ENCODE measurements at places on chromosomes 3 and 15.
A peak's percentile ranks its signal among the peaks of the same experiment; 100 is the strongest.

DNA sequence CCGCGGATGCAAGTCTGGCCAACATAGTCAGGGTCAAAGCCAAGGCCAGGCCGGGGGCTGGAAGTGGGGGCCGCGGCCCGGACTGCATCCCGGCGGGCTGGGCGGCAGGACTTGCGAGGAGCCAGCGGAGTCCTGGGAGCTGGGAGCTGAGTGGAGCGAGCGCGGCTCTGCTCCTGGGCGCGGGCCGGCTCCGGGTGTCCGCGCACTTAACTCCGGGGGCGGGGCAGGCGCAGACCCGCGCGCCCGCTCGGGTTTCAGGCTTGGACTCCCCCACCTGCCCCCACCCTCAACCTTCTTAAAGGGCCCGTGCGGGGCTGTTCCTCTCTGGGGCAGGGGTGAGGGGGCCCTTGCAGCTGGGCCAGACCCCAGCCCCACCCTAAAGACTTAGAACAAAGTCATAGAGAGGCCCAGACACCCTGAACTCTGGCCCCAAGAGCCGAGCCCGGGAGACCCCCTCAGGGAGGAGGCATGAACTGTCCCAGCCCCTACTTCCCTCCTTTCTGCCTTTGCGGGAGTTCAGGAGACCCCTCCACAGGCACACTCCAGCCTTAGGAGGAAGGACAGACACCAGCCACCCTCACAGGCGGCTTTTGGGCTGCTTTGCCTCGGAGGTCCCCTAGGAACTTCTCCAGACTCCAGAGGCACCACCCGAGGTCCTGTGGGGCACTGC is at the start of gene CSPG4:
TSS of gene CSPG4 (minus strand) at position 181 of the 670 bp plus-strand sequence. CDS start at position 88, 93 bp downstream.
- peak; percentile 90 for DNase-seq

- no peak for DNase-seq
These were observed 53.2 kb downstream of the ASTE1 start for GRCh38 chr3:130973406-130973805.

DNA sequence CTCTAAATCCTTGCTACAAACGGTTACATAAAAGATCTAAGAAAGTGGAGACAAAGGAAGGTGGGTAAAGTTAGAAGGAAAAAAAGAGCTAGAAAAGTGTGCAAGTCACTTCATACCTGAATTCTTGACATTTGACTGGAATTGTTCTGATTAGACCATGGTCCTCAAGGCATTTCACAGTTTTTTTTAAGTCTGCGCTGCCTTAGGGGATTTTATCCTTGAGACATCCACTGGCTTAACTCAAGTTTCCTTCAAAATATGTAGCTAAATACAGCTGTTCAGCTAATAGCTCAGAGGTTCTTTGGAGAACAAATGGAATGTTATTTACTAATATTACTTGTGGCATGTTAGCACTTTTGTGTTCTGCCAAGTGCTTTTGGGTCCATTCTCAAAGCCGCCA is 236.9 kb downstream of the TP63 start:
- no peak for DNase-seq

- DNase-seq: no peak
These were observed 148.5 kb downstream of the OTOL1 start for GRCh38 chr3:161644891-161645635.

- no peak for DNase-seq
These were observed 6.2 kb upstream of the TIMMDC1 start for GRCh38 chr3:119492128-119492527.

GRCh38 chr15:86834115-86834863 is 754.6 kb downstream of the AGBL1 start:
- DNase-seq: no peak

- DNase-seq: no peak
These were observed 1.1 kb downstream of the FBN1 start for GRCh38 chr15:48644467-48644826.

DNA sequence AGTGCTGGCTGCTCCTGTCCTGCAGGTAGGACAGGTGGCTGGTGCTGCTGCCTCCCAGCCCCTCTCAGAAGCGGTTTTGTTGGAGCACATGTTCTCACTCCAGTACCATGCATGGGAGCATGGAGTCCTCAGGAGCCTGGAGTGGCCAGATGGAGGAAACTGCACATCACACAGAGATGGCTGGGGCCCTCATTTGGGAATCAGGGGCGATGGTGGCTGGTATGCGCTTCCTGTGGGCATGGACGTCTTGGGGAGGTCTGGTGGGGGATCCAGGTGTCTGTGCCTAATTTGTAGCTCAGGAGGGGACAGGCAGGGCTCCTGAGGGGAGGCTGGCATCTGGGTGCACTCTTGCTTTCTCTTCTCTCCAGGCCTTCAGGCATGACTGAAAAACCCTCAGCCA is 168.2 kb downstream of the KLF13 start:
- no peak for DNase-seq

GRCh38 chr3:45205126-45205525 is 21.0 kb downstream of the TMEM158 start:
- DNase-seq: no peak

GRCh38 chr3:64266983-64267382 is 41.7 kb upstream of the PRICKLE2 start:
- no peak for DNase-seq

- no peak for DNase-seq
These were observed 64.8 kb downstream of the ZBTB20 start for GRCh38 chr3:115082260-115082659.

GRCh38 chr3:20141851-20142250 is 44.2 kb downstream of the SGO1 start:
- no peak for DNase-seq

GRCh38 chr3:7381741-7382140 is 520.8 kb downstream of the GRM7 start:
- no peak for DNase-seq

DNA sequence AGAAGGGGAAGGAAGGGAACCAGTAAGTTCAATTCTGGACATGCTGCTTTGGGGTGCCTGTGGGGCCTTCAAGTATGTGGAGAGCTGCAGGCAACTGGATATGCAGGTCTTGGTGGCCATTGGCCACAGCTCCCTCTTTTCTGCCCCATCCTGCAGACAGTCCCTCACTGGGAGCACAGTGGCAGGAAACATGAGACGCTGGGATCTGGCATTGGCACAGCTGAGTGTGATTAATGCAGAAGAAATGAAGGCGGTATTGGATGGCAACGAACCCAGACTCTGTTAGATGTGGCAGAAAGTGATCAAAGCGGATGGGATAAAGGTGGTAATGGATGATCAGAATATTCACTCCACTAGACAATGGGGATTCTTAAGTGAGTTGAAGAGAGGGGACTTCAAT is 23.2 kb upstream of the VPS8 start:
- DNase-seq: no peak

DNA sequence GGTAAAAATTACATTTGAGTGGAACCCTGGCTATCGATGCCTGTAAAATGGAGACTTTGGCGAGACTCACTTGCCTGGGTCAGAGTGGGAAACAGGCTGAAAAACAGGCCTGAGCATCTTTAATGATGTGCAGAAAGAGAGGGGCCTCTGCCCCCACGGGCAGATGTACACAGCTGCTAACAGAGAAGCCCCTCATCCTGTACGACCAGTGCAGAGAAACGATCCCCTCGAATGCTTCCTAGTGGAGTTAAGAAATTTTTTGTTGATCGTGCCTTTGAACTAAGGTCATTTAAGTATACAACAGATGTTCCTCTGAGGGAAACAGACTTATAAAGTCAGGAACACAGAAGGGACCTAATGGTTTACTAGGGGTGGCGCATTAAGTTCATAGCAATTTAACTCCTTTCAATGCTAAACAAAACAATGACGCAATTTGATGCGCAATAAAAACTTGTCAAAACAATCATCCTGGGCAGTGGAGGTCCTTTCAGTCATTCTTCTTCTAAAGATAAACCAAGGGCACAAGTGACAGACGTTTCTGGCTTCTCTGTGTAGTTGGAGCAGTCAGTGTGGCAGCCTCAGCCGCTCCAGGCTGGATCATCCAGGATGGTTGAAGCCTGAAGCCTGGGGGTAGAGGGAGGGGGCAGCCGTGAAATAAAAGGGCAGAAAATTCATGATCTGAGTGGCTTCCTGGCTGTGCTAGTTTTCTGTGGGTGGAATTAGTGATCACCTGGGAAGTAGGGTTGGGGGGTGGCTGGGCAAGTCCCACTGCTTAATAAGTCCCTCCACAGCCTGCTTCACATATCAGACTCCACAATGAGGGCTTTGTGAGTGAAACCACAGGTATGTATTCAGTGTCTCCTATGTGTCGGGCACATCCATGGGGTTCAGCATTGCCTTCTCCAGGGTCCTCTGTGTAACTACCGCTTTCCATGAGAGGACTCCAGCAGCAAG is 50.8 kb upstream of the MRPS22 start:
- no peak for DNase-seq

DNA sequence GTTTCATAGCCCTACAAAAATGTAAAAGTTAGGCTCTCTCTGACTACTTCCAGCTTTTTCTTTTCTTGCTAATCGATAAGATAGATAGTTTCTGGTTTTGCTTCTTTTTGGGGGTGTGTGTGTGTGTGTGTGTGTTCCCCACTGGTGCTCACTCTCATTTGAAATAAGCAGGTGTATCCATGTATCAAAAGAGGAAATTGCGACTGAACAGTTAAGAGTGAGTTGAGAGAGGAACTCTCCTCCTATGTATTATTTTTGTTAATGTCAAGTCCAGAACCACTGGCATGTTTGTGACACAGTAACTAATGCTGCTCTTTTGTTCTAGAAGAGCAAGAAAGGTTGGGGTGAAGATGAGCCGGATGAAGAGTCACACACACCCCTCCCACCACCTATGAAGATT is 96.7 kb upstream of the UMPS start:
- DNase-seq: no peak

- DNase-seq: no peak
These were observed 63.6 kb downstream of the ZNF621 start for GRCh38 chr3:40588406-40588805.

GRCh38 chr3:9782770-9783169 is 9.5 kb downstream of the TADA3 start:
- no peak for DNase-seq

GRCh38 chr3:127734754-127735473 is 62.2 kb downstream of the ABTB1 start:
- DNase-seq: no peak

DNA sequence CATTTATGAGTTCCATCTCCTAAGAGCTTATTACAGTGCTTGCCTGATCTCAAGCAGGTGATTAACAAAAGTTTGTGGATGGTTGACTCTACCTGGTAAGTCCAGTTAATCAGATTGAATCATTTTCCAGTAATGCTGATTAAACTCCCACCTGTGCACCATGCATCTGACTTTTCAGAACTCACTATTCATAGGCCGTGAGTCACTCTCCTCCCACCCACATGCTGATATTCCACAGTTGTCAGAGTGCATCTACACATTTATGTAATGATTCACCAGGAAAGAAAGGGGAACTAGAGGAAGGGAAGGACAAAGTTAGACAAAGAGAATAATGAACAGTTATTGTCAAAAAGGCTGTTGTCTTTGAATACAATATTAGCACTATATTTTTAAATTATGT is 106.2 kb upstream of the UBE3A start:
- no peak for DNase-seq

- no peak for DNase-seq
These were observed 20.9 kb downstream of the PLA2G4D start for GRCh38 chr15:42073418-42073817.

DNA sequence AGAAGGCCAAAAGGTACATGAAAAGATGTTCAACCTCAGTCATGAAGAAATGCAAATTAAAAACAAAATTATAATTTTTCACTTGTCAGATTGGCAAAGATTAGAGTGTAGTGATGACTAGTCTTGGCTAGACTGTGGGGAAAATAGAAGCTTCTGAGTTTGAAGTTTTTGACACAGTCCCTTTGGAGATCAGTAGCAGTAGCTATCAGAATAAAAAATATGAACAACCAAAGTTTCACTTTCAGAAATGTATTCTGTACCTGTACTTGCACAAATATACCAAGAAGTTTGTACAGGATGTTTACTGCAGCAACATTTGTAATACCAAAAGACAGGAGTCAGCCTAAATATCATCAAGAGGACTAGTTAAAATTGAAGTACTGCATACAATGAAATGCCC is 14.1 kb downstream of the ATP2C1 start:
- DNase-seq: no peak

GRCh38 chr15:36978126-36978525 is 122.2 kb downstream of the MEIS2 start:
- DNase-seq: no peak

DNA sequence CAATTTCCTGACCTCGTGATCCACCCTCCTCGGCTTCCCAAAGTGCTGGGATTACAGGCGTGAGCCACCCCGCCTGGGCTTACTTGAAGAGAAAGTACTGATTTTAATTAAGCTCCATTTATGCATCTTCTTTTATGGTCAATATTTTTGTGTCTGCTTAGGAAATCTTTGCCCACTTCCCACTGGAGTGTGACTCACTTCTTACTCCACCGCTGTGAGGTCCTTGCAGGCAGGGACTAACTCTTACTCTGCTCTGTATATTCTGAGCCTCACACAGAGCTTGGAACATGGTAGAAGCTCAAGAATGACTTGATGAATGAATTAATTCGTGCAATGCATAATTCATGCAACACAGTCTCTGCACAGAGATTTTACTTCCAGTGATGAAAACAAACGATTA is 2.9 kb upstream of the TM4SF19 start:
- DNase-seq: no peak

- DNase-seq: no peak
These were observed 785 bp upstream of the MYRIP start for GRCh38 chr3:39808467-39809180.

DNA sequence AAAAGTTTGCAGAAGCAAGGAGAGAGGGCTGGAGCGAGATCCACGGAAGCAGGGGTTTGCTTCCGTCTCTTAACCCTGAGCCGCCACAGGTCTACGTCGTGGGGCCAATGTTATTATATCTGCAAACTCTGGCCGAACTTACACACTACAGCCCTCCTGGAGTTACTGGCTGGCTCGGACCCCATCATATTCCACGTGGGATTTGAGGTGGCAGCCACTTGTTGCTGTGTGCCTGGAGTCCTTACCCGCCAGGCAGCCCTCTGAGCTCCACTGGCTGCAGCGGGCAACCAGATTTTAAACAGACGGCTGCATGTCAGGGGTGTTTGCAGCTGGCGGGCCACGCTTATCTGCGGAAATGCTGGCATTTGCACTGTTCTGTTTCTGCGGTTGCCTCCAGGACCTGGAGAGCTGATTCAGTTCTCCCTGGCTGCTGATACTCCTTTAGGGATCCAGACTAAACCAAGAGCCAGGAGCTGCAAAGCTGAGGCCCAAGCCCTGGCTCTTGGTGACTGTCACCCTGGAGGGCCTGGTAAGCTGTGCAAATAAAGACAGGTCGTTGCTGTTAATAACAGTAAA is 34.7 kb downstream of the TM2D3 start:
- peak; percentile 37 for DNase-seq

- no peak for DNase-seq
These were observed 32.3 kb downstream of the VGLL4 start for GRCh38 chr3:11611341-11611799.

- no peak for DNase-seq
These were observed 12.0 kb downstream of the PIERCE2 start for GRCh38 chr15:55420171-55420866.

DNA sequence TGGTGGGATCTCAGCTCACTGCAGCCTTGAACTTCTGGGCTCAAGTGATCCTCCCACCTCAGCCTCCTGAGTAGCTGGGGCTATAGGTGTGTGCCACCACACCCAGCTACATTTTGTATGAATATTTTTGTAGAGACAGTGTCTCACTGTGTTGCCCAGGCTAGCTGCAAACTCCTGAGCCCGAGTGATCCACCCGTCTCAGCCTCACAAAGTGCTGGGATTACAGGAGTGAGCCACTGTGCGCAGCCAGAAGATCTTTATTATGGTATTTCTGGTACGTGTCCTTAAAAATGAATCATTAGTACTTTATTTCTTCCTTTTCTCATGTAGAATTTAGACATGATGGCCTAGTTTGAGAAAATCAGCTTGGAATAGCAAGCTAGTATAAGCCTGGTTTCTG is 153.3 kb downstream of the BCHE start:
- DNase-seq: no peak

Measured in upper lobe of left lung (tissue), 6 donors.